ENCODE measurements at places on chromosomes 12 and 14.

GRCh38 chr12:40378691-40379090 lies 153.9 kb downstream of the LRRK2 start:
- no peak for DNase-seq

DNA sequence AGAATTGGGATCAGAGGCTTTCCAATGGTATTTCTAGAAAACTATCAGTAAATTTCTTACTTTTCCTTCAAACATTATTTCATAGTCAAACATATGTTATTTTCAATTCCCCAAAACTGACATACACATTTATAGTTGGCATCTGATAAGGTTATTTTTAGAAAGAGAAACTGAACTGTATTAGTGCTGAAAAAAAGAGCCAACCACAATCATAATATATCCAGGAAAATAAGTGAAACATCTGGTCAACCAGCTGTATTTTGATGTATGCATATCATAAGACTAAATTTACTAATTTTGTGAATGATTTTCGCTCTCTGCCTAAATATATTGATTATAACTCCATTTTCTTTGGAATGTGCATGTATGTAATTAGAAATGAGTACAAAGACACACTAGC lies 554.2 kb downstream of the FLRT2 start:
- DNase-seq, result no peak

GRCh38 chr14:90374813-90375212 lies 22.0 kb upstream of the CALM1 start:
- no peak for DNase-seq

GRCh38 chr14:99535448-99535847 lies 54.2 kb downstream of the CCNK start:
- DNase-seq, result no peak

DNA sequence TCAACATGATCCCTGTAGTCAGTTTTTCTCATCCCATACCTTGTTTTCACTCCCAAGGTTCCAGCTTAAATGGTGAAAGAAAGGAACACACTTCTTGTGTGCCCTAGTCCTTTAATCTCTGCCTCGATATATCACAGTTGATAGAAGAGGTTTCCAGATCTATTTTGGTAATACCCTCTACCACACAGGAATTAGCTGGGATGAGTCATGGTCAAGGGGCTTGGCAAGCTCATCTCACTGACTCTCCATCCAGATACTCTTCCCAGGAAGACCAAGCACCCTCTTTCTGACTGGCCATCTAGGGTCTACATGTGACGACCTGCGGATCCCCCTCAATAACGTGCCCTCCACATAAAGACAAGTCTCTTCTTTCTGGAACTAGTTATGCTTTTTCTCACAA lies 277.9 kb downstream of the ITPR2 start:
- DNase-seq, result no peak

GRCh38 chr14:72476657-72477499 lies 417.0 kb downstream of the DPF3 start:
- no peak for DNase-seq

- DNase-seq, result no peak
These were observed 76.2 kb downstream of the ZFP36L1 start for GRCh38 chr14:68716698-68717097.
